Activated naive CD4-positive, alpha-beta T cell treated with Interleukin-2 at 50 U/mL for 16 hours (primary cell): ENCODE measurements at places on chromosomes 5 and 9.

- no peak for DNase-seq
Measured at GRCh38 chr5:95669540-95669939, 13.3 kb downstream of the SPATA9 start.

DNA sequence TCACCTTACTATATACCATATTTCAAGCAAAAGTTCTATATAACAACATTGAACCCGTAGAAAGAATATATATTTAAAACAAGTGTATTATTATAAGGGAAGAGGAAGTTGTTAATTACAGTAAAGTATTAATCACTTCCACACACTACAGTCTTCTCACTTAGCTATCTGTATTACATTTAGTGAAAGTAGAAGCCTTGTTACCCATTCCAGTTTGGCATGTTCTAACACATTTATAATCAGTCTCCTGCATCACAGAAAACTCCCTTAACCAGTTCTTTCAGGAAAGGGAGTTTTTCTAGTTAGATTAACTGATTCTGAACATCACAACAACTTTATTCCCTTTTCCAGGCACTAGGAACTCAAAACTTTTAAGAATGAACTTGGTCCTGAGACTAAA, 6.9 kb downstream of the RAB14 start:
- DNase-seq, result no peak

DNA sequence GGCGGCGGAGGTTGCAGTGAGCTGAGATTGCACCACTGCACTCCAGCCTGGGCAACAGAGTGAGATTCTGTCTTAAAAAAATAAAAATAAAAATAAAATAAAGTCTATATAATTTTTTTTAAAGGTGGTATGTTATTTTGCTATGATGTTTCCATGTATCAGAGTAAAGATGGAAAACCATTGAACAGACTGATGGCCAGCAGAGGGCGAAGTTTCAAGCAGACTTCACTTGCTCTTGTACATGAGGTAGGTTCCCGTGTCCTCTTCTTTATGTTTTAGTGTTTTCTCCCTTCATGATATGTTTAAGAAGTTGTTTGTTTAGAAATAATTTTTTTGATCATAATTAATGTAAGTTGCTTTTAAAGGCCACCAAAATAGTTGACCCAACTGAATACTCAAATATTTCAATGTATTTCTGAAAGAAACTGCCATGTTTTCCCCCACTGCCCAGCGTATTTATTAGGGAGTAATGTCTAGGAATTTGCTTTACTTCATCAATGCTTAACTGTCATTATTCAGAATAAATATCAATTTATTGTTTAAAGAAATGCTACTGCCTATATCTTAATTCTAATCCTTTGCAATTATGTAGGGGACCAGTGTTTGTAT, 146.4 kb downstream of the HACD4 start:
- peak; percentile 63 for DNase-seq

DNA sequence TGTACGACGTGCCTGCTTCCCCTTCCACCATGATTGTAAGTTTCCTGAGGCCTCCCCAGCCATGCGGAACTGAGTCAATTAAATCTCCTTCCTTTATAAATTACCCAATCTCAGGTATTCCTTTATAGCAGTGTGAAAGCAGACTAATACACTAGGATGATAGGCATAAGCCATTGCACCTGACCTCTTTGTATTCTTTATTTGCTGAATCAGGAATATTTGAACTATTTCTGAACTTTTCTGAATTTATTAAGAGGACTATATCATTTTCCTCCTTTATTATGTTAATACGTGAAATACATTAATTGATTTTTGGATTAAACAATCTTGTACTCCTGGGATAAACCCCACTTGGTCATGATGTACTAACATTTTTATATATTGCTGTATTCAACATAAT, 28.2 kb upstream of the NR4A3 start:
- no peak for DNase-seq

DNA sequence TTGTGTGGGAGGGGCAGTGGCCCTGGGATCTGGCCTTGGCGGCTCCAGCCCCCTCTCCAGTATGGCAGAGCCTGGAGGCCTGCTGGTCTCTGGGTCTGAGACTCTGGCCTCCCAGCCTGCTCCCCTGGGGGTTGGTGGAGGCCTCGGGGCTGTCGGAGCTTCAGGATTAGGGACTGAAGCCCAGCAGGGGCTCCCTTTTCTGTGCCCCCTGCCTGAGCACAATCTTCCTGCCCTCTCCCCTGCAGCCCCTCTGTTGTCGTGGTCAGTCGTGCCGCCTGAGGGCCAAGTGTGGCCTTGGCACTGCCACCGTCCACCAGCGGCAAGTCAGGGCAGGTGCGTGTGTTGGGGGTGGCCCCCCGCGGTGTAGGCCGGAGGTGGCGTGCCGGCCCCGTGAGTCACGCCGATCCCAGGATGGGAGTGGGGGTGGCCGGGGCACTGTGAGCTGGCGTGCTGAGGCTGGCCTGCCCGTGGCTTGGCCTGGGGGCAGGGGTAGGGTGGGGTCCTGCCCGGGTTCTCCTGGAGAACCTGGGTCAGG, 53.6 kb downstream of the RXRA start:
- DNase-seq, result no peak
